ENCODE measurements at places on chromosomes 3 and 15.

DNA sequence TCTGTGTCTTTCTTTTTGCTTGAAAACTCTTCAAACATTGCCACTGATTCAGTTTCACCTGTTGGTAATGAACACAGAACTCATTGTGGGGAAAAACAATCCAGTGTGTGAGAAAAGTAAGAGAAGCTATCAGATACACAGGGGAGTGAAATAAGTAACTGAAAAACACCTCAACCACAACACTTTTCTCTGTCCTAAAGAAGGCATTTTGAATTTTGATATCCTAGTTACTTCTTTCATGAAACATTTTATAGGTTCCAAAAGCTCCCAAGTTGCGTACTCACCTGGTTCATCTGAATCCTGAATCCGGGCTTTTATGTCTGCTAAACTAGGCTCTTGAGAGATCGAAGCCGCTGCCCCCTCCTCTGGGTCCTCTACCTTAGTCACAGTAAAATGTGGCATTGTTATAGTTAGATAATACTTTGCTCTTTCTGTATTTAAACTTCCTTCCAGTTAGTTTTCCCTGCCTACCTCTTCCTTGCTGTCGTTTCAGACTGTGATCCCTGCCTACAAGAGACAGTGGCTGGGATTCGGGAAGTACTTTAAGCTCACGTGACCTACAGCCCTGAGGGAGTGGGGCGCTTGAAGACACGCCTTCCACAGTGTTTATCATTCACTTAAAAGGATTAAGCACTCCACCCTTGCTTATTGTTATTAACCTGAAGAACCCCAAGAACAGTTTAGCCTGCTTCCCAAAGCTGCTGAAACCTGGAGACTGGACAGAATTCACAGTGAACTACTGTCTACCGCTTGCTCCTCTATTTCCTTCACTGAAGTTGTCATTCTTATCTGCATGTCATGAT lies 19.1 kb downstream of the SLC12A6 start:
- no peak for DNase-seq

- DNase-seq, result no peak
Measured at GRCh38 chr3:194561306-194561974, 71.8 kb downstream of the TMEM44 start.

DNA sequence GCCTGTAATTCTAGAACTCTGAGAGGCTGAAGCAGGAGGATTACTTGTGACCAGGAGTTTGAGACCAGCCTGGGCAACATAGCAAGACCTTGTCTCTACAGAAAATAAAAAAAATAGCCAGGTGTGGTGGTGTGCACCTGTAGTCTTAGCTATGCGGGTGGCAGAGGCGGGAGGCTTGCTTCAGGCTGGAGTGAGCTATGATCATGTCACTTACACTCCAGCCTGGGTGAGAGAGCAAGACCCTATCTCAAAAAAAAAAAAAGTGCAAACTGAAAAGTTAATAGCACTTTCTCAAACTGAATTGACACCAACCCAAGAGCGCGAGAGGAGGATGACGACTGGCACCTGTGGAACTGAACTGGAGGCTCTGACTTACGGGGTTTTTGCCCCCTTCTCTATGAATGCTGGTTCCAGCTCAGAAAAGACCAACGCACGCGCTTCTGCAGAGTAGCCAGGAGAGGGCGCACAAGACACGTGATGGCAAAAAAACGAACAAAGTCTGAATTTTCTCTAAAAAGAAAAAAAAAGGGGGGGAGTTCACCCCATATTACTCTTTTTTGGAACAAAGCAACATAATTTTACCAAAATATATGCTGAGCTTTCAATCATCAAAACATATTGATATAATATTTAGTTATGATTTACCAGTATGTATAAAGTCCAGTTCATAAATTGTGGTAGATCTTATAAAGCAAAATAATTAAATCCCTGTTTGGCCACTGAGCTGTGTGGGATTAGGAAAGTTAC lies 23.7 kb downstream of the CFAP92 start:
- DNase-seq, result peak; percentile 27

GRCh38 chr3:68866157-68866556 lies 66.2 kb downstream of the TAFA4 start:
- DNase-seq, result no peak

DNA sequence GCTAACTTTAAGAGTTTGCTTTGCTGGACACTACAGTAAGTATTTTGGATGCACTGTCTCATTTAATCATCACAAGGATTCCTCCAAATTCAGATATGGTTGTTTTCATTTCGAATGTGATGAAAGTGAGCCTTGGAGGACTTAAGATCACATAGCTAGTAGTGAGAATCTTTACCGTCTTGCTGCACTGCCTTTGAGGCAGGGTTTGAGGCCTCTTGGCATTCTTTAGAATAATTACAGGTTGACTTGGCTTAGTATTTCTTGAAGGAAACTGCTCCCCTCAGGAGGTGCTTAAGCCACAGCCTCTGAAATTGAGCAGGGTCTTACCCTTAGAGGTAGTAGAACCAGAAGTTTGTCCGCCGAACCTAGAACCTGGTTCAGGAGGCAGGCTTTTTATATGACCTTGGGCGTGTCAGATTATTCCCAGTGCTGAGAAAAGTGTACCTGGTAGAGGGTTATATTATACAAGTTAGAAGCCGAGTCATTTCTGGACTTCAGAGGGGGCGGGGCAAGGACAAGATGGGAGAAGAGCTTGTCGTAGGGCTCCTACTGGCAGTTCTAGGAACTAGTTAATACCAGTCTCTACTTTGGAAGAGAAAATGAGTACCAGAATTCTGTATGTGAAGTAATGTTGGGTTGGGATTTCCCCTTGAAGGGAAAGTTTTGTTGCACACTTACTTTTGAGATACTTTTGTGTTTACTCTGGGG lies 1.1 kb downstream of the TFG start:
- peak; percentile 24 for DNase-seq

GRCh38 chr3:4309491-4310128 lies 6.4 kb downstream of the SETMAR start:
- no peak for DNase-seq

- DNase-seq, result no peak
Measured at GRCh38 chr15:62469874-62470688, 305.0 kb upstream of the C2CD4B start.

GRCh38 chr3:17213102-17213501 lies 328.3 kb downstream of the PLCL2 start:
- DNase-seq, result no peak

DNA sequence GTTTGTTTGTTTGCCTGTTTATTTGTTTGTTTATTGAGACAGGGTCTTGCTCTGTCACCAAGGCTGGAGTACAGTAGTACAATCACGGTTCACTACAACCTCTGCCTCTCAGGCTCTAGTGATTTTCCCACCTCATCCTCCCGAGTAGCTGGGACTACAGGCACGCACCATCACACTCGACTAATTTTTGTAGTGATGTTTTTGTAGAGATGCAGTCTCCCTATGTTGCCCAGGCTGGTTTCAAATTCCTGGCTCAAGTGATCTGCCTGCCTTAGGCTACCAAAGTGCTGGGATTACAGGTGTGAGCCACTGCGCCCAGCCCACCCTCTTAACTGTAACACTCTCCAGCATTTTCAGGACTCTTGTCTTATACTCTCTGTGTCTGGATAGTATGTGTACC lies 26.7 kb downstream of the PLD1 start:
- no peak for DNase-seq

- DNase-seq, result no peak
Measured at GRCh38 chr15:97623091-97623661, 337.3 kb upstream of the ARRDC4 start.

- DNase-seq, result no peak
Measured at GRCh38 chr3:9135930-9136525, 113.4 kb downstream of the SRGAP3 start.

DNA sequence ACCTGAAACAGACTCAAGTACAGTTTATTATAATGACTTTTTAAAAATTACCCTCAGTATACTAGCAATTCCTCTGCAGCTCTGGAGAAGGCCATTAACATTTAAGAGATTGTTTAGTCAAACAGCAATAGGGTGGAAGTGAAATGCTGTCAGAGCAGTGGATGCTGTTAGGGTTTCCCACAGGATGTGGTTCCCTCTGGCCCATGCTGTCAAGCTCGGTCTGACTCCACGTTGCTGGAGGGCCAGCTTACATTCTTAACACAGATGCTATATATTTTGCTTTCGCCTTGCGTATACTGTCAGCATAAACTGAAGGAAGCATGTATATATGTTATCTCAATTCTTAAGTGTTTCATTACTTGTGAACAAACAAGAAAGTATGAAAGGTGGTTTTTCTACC lies 231.1 kb upstream of the COL8A1 start:
- DNase-seq, result no peak

GRCh38 chr3:7385635-7386034 lies 524.7 kb downstream of the GRM7 start:
- DNase-seq, result no peak

GRCh38 chr3:48696601-48697000 lies 10.9 kb upstream of the NCKIPSD start:
- DNase-seq, result no peak

DNA sequence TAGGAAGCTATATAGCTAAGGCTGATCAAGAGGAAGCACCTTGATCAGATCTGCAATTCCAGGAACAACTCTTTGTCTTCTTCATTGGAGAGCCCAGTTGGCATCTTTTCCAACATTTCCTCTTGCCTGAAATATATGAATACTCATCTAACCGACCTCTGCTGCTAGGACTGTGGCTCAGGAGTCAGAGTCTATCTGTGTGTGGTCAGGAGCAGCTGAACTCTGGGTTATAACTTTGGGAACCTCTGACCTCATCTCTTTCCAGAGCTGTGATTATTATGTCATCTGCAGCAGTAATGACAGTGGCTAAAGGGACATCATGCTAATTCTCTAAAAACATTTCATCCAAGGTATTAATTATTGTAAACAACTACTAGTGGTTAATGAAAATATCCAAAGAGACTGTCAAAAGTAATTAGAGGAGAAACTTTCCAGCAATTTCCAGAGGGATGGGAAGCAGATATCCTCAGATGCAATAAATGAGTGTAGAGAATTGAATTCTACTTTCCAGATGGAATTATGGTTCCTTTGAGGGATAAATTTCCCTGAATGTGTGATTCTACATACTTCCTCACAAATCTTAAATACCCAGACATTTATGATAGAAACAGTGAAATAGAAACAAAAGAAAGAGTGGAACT lies 11.5 kb upstream of the SPINK8 start:
- no peak for DNase-seq

- DNase-seq, result no peak
Measured at GRCh38 chr3:31240013-31240412, 292.7 kb upstream of the STT3B start.

GRCh38 chr3:43018246-43018645 lies 39.1 kb downstream of the GASK1A start:
- DNase-seq, result no peak

GRCh38 chr3:193730511-193730910 lies 137.5 kb downstream of the OPA1 start:
- no peak for DNase-seq

DNA sequence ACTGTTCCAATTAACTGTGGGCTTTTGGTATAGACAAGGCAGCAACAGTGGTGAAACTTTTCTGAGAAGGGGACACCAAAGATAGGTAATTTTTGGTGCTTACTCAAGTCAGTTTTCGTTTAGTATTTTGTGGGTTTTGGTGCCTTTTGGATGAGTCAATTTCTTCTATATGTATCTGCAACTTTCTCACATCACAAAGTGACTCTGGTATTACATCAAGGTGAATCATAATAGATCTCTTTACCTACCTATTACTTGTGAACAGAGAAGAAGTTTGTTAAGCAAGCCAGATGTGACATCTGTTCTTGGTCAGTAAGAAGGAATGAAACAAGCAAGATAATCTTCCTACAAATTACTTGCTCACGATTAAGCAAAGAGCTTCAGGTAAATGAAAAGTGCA lies 732.4 kb upstream of the DPPA4 start:
- DNase-seq, result no peak

GRCh38 chr3:128128251-128128650 lies 4.6 kb upstream of the RUVBL1 start:
- DNase-seq, result no peak

DNA sequence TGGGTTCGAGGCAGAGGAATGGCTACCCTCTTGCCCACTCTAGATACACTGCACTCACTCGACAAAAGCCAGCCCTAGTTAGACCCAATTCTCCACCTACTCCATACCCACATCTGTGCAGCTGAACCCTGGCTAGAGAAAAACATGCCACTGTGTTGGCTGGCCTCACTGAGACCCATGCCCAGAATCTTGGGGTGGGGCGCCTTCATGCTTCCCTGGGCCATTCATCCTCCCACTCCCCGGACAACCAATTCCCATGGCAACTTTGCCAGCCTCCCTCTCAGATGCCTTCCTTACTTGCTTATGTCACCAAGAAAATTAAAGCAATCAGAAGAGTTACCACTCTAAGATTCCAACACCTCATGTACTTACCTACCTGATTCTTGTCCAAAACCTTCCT lies 9.2 kb upstream of the LIMD1 start:
- DNase-seq, result no peak

- no peak for DNase-seq
Measured at GRCh38 chr3:46138581-46138980, 69.5 kb downstream of the CCR1 start.

DNA sequence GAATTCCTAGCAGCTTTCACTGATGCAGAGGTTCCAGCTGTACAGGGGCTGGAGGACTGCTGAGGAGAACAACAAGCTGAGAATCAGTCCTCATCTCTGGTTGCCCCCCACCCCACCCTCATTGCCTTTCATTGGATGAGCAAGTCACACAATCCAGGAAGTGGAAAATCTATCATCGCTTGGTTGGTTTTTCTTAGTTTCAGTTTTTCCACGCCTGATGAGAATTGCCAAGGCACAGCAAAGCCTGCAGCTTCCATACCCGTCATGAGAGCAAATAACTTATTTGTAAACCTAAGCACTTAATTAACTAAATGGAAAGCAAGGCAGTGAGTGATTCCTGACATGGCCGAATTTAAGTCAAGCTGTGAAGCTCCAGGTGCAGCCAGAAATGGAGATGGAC lies 21.4 kb upstream of the LIPC start:
- peak; percentile 19 for DNase-seq

DNA sequence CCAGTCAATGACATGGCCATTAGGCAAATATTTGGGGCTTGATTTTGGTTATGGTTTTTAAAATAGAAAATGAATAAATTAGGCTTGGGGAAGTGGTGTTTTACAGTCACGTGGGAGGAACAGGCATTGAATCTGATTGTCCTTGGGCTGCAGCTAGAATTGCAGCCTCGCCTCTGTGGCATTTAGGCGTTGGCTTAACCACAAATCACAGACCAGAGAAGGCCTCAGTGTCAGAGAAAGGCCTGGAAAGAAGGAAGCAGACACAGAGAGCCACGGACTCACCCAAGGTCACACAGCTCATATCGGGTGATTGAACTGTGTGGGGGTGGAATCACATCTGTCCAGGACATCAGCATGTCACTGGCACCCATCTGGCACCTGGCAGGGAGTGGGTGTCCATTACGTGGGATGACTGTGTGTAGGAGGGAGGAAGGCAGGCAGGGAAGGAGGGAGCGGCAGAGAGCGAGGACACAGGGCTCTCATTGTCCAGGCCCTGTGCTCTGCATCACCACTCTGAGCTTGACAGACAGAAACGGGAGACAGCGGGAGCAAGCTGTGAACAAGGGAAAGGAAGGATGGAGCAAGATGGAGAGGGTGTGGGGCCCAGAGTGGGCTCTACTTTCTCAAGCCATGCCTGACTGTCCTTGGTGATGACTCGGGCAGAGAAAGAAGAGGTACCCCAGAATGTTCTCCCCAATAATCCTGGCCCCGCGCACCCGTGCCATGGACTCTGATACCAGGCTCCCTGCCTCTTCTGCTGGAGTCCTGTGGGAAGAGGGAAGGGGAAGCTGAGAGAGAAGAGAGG lies 186.4 kb downstream of the FAM43A start:
- no peak for DNase-seq

GRCh38 chr15:96598514-96598913 lies 268.0 kb downstream of the NR2F2 start:
- no peak for DNase-seq

- no peak for DNase-seq
Measured at GRCh38 chr3:185733980-185734724, 90.7 kb downstream of the IGF2BP2 start.

Measured in stimulated activated CD8-positive, alpha-beta memory T cell treated with anti-CD3 and anti-CD28 coated beads, Interleukin-15, amount 100 ng/mL, for 4 hours (primary cell).